Foreskin melanocyte (primary cell): ENCODE measurements at places on chromosomes 5 and 9.

DNA sequence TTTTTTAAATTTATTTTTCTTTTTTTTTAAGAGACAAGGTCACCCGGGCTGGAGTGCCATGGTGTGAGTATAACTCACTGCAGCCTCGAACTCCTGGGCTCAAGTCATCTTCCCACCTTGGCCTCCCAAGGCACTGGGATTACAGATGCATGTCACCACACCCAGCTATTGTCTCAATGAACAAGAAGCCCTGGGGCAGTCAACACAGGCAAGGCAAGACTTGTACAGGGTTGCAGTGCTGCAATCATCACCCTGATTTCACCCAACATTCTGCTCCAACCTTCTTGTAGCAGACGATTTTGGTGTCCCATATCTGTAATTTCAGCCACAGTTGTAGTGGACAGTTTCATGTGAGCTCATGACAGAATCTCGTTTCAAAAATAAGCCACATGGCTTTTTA lies 205.8 kb upstream of the KIF2A start:
- DNase-seq: no peak

DNA sequence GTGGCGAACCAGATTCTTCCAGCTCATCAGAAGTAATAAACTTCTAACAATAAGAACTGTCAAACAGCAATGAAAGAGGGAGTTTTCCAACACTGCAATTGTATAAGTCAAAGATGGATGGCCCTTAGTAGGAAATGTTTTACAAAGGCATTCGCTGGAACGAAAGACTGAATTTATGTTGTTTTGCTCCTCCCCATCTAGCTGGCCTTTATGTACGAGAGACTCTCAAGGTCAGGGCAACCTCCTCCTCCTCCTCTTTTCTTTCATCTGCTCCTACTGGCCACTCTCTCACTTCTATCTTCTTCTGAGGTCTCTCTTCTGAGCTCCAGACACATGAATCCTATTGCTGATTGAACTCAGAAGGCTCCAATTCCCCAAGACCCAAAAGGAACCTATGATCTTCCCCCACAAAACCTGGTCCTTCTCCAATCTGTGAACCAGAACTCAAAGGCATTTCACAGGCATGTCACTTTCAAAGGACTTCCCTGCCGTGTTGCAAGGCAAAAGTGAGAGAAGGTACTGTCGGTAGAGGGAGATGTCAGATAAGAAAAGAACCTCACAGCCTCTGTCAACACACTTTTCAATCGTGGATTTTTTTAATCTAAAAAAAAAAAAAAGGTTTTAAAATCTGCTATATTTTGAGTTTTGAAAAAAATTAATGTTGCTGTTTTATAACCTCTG lies 28.5 kb upstream of the PUM3 start:
- no peak for DNase-seq

DNA sequence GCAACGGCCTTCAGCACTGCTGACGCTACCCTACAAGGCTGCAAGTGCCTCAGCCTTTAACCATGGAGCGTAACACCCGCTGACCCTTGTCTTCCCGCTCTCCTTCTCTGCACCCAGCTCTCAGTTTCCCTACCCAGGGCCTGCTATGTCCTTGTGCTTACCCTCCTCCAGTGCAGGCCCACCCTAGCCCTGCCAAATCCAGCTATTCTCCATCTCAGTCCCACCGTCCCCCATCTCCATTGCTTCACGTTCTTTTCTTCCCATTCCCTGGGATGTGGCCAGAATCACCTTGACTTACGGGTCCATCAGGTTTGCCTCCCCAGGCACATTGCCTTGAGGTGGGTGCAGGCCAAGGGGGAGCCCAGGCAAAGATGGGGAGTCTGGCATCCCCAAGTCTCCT lies 91.2 kb downstream of the PAX5 start:
- DNase-seq: no peak

- no peak for DNase-seq
Observed at GRCh38 chr5:153896117-153896516, 142.6 kb downstream of the FAM114A2 start.

- no peak for DNase-seq
Observed at GRCh38 chr5:82355496-82355895, 77.3 kb upstream of the RPS23 start.

DNA sequence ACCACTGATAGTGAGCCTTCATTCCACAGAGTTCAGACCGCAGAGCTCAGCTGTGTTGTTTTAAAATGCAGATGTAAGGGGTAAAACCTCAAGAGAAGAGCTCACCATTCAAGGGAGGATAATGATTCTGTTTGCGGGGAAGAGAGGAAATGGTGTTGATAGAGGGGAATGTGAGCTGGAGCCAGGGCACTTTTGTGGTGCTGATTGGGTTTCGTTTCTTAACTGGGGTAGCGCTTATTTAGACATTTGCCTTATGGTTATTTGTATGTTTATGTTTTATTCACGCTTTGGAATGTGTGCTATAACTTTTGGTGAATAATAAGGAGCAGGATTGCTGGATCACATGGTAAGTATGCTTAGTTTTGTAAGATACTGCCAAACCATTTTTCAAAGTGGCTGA lies 42.5 kb downstream of the STXBP1 start:
- no peak for DNase-seq

DNA sequence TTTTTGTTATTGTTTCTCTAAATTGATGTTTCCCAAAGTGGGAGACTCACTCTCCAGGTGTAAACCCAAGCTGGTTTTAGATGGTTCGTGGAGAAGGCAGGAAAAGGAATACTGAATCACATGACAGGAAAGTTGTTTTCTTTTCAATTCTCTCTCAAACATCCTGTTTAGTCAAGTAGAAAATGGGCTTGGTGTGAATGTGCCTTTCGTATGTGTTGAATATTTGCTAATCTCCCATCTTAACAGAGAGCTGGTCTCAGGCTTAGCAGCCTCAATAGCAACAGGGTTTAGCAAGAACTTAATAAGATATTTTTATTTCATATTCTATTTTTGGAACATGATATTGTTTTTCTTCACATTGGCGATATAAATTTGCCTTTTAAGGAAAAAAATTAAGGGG lies 119.7 kb downstream of the INSYN2B start:
- DNase-seq: no peak

DNA sequence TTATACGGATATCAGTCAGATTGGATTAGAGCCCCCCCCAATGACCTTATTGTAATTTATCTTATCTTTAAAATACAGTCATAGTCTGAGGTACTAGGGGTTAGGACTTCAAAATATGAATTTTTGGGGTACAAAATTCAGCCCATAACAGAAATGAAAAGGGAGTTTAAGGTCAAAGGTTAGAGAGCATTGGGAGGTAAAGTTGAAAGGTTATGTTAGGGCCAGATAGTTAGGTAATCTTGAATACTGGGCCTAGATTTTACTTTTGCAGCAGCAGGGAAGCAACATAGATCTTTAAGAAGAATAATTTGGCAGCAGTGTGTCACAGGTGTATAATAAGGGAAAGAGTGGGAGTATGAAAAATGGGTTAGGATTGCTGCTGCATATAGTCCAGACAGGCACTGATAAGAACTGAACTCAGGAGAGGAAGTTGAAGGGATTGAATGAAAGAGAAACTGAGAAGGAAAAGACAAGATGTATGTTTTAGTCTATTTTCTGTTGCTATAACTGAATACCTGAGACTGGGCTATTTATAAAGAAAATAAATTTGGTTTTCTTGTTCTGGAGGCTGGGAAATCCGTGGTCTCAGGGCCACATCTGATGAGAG lies 10.7 kb upstream of the GCNT4 start:
- no peak for DNase-seq

- no peak for DNase-seq
Observed at GRCh38 chr5:142803428-142804125, 33.4 kb downstream of the ARHGAP26 start.

- DNase-seq: no peak
Observed at GRCh38 chr9:76643399-76644117, 120.7 kb upstream of the PCA3 start.

- no peak for DNase-seq
Observed at GRCh38 chr9:94101162-94101853, 17.0 kb downstream of the PTPDC1 start.

GRCh38 chr5:5231576-5231975 lies 91.4 kb downstream of the ADAMTS16 start:
- DNase-seq: no peak

GRCh38 chr9:129414993-129415941 lies 205.6 kb downstream of the C9orf50 start:
- DNase-seq: no peak

DNA sequence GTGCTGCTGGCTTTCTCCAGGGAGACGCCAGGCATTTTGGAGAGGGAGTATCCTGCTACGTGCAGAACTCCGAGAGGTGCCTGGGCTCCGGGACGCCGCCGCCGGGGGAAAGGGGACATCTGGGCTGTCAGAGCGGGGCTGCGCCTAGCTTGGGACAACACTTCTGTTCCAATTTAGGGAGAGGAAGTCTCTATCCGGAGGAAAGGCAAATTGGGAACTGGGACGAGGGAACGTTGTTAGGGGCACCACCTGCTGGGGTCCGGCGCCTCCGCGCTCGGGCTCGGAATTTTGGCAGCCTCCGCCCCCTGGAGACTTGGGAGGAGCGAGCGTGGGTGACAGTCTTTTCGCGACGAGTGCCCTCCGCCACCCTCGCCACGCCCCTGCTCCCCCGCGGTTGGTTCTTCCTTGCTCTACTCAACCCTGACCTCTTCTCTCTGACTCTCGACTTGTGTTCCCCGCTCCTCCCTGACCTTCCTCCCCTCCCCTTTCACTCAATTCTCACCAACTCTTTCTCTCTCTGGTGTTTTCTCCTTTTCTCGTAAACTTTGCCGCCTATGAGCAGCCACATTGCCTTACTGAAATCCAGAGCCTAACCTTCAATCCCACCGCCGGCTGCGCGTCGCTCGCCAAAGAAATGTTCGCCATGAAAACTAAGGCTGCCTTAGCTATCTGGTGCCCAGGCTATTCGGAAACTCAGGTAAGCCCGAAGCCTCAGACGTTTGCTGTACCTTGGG lies 1.6 kb downstream of the TSLP start:
- no peak for DNase-seq

DNA sequence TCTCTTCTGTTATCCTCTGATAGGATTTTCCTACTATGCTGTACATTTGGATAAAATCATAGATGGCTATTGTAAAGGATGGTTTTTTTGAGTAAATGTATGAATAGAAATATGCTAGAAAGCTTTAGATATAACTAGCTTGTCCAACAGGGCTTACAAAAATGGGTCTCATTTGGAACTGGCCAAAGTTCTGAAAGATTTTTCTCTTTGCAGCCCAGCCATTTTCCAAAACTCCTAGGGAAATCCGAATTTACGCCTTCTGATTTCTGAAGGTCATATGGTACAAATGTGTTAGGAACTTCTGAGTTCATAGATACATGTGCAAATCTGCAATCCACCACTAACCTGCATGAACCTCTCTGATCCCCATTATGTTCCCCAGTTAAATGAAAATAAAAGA lies 603.9 kb upstream of the C9orf72 start:
- no peak for DNase-seq

DNA sequence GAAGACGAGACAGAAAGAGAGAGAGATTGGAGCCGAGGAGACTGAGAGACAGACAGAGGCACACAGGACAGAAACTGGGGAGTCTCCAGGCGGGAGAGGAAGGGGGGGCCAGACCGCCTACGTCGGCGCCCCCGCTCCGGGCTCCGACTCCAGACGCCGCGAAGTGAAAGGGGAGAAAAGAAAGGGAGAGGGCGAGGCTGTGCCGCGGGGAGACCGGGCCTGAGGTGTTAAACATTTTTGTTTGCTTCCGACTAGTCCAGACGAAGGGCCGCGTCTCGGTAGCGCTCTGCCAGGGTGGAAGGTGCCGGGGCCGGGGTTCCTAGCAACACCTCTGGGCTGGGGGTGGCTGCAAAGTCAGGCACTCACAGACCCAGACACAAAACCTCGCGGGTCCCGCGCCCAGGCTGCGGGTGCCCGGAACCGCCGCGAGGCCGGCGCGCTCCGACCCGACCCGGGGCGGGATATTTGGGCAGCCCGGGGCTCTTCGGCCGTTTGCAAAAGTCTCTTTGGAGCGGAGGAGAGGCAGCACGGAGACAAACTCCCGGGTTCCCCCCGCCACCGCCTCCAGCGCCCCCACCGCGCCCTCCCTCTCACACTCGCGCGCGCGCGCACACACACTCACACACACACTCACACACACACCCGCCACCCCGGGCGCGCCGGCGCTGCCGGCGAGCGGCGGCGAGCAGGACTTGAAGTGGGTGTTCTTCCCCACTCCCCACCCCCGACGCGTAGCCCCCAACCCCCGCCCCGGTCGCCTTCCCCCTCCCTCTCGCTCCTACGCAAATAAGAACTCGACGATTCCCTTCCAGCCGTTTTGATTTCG lies 626 bp upstream of the FST start:
- no peak for DNase-seq

- no peak for DNase-seq
Observed at GRCh38 chr5:150604010-150604409, 36.5 kb upstream of the SYNPO start.

DNA sequence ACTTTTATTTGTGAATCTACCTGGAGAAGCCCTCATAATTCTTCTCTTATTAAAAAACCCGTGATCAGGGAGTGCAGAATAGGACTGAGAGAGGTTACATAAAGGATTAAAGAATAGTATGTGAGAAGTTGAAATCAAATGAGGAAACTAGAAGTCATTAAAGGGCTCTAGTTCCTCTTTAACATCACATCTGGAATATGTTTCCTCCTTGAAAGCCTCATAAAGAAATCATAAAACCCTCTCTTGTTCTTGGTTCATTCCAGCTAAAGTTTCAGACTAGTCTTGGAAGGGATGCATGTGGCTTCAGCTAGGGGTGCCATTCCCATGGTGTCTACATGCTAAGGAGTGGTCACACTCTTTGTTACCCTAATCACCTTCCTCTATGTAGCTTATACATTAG lies 5.7 kb upstream of the C5orf46 start:
- no peak for DNase-seq

DNA sequence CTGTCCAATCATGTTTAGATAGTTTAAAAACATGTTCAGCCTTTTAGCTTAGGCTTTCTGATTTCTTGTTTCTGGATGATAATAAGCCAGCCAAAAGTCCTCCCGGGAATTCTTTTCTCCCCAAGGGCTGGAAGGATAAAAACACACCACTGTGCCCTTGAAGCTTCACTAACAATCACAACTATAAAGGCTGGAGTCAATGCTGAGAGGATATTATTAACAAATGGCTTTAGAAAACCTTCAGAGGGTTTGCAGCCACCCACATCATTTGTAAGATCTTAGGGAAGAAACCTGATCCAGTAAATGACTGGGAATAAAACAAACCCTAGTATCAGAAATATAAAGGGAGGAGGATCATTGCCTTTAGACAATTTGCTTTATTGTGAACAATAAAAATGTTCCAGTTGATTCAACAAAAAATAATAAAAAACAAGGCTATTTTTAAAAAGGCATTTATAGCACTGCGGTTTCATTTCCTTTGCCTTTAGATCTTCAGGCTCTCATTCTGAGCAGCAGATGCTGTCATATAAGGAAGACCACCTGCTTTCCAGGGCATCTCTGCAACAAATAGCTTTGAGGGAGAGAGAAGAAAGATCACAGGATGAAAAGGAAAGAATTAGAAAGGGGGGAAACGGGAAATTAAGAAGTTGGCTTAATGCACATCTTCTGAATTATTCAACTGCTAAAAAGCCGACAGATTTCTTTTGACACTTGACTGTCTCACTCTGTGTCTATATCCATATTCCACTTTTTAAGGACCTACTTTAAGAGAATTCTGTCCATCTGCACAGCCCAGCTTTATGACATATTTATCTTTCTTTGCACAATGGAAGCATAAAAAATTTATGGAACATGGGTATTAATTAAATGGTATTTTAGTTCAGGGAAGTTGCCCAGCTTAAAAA lies 277.2 kb upstream of the SLC24A2 start:
- DNase-seq: no peak

GRCh38 chr5:63128761-63129160 lies 550.1 kb downstream of the LRRC70 start:
- no peak for DNase-seq

- no peak for DNase-seq
Observed at GRCh38 chr5:31577438-31577837, 45.3 kb downstream of the C5orf22 start.
